Activated CD8-positive, alpha-beta memory T cell treated with anti-CD3 and anti-CD28 coated beads for 1 hour (primary cell): ENCODE measurements at places on chromosomes 3 and 15.

DNA sequence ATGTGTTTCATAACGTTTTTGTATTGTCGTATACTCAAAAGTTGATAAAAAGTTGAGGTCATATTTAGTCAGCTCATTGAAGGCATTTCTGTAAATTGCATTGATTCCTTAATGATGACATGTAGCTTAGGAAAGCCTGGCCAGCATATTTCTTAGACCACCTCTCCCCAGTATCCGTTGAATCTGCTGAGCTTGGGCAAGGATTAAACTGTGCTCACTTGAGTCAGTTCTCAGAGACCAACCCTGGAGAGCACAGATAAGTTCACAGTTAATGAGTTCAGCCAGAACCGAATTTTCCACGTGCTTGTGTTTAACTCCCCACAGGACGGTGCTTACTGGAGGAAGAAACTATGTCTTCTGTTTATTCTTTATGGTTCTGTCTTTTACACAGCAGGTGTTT is 132.7 kb downstream of the SLC25A26 start:
- no peak for DNase-seq

- no peak for DNase-seq
Observed at GRCh38 chr15:58676766-58677165, 72.7 kb downstream of the ADAM10 start.

DNA sequence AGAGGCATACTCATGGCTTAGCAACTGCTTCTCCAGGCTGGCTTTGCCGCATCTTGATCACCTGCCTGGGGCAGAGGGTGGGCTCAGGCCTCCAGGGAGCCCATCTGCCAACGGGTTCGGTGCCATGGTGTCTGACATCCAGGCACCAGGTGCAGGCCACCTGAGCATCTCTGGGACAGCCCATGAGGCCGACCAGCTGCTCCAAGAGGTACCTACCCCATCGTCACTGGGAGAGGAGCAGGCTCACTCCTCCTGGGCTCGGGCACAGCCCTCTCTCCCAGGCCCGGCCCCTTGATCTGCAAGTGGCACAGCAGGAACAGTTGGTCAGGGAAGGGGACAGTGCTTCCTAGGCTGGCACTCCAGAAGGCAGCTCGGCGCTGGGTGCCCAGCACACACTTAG is 21.9 kb downstream of the TPRA1 start:
- no peak for DNase-seq

DNA sequence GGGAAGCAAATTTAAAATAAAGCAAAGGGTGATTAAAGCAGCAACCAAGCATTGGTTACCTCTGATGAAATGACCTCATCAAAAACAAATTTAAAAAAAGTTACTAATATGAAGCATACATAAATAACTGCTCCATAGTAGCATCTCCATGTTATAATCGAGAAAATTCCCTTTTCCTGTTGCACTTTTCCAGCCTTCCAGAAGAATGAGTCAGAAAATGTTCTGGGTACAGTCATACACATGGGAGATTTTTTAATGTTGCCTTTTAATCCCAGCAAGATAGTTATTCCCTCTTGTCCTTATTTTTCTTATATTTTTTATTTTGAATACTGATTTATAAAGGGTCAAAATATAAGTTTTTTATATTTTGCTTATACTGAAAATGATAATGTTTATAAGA is 2.6 kb upstream of the TMCO5A start:
- DNase-seq: no peak

DNA sequence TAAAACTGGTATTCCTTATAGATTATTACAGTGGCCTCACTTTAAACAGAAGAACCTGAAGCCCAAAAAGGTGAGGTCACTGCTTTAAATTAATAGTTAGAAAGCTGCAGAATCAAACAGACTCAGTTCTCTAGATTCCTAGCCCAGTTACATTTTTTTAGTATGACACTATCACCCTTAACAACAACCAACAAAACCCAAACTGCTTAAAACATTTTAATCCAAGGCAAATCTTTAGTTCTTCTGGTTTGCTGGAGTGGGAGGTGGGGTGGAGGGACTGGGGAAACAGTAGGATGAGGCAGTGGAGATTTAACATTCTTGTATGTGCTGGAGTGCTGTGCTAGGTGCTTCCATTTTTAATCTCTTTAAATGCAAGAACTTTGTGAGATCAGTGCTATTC is 631.6 kb upstream of the KCNMB2 start:
- no peak for DNase-seq
